Activated CD8-positive, alpha-beta T cell treated with anti-CD3 and anti-CD28 coated beads, Interleukin-2, amount 10 ng/mL, durations not matched to agents 7 days and 5 days (primary cell): ENCODE measurements at places on chromosomes 1 and 21. TPM values are rescaled to one million over a fixed set of nuclear protein-coding genes. Genes with fewer than 3 reads are reported as not detected.

Gene SH3BGR
- total RNA-seq, result 1.1 TPM

DNA sequence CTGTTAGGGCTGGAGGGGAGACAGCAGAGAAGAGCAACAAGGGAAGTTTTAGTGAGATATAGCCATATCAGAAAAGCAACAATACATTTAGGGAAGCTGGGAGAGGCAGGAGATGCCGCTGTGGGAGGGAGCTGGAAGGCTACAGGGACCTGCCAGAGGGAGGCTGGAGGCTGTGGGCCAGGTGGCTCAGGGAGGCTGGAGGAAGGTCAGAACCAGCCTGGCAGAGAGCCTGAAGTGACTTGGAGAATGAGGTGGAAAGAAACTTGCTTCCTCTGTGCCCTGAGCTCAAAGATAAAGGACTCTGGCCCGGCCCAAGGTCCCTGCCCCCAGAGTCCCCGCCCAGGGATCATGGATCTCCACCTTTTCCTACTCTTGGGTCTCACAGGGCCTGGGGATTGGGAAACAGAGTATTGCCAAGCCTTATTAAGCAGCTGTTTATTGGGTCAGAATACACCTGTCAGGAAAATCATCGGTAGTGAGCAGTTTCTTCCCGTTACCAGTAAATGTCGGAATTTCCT lies 85.9 kb downstream of the KIF26B start:
- no peak for DNase-seq

GRCh38 chr1:202664083-202664482 lies 46.2 kb downstream of the SYT2 start:
- no peak for DNase-seq

GRCh38 chr1:56190806-56191365 lies 388.5 kb downstream of the PLPP3 start:
- no peak for DNase-seq

DNA sequence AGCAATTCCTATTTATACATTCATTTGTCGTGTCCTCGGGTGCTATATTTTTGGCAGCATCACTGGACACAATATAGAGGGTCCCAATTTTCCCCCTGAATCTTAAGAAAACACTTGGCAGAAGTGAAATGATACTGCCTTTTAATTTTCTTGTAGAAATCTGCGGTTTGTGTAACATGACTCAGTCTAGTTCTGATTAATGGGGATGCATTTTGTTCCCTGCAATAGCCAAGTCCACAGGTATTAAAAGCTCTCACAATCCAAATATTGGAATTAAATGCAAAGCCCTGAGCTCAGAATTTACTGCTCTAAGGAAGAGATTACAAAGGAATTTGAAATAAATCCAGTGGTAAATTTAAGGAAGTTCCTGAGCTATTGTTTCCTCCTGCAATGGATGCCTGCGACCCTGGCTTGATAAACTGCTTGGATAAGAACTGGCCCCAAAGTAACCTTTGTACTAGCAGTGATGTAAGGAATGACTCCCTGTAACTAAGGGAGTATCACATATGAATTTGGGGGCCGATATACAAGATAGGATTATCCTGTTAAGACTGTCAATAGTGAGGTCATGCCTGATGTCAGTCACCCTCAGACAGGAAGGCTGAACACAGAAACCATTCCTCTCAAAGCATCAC lies 349.7 kb upstream of the C1orf87 start:
- DNase-seq, result no peak

Gene TFF2
- not detected for total RNA-seq

GRCh38 chr21:44865561-44866280 lies 7.8 kb downstream of the PTTG1IP start:
- no peak for DNase-seq

- DNase-seq, result no peak
Observed at GRCh38 chr1:185917646-185918045, 183.5 kb downstream of the HMCN1 start.

Gene IGSF21
- total RNA-seq, result not detected

DNA sequence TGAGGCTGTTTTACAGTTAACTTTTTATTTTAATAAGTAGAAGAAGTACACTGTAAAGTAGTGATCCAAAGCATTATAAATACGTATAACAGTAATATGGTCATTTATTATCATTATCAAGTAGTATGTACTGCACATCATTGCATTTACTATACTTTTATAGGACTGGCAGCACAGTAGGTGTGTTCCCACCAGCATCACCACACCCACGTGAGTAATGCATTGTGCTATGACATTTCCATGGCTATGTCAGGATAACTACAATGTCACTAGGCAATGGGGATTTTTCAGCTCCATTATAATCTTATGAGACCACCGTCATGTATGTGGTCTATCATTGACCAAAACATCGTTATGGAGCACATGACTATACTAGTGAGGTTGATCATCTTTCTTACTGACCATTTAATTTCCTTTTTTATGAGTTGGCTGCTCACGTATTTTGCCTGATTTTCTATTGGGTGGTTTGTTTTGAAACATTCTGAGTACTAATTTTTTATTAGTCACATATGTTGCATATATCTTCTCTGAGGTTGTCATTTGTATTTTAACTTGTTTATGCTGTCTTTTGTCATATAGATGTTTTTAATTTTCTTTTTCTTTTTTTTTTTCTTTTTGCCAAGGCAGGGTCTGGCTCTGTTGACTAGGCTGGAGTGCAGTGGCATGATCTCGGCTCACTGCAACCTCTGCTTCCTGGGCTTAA lies 25.3 kb upstream of the SHCBP1L start:
- no peak for DNase-seq

GRCh38 chr1:42368096-42368795 lies 12.3 kb upstream of the RIMKLA start:
- DNase-seq, result no peak

Gene TTC24
- total RNA-seq, result 18.6 TPM

Gene NBPF4
- total RNA-seq, result not detected
